ENCODE measurements at places on chromosomes 11 and 22. TPM values are rescaled to one million over a fixed set of nuclear protein-coding genes. Genes with fewer than 3 reads are reported as not detected.

- peak; percentile 40 for DNase-seq
Observed at GRCh38 chr11:85682330-85683305, 3.4 kb downstream of the CCDC89 start.

Gene CARNS1
- total RNA-seq: under 0.01 TPM

Gene AAMDC
- total RNA-seq: 3.7 TPM

- DNase-seq: no peak
Observed at GRCh38 chr11:104159356-104159755, 4.6 kb downstream of the PDGFD start.

DNA sequence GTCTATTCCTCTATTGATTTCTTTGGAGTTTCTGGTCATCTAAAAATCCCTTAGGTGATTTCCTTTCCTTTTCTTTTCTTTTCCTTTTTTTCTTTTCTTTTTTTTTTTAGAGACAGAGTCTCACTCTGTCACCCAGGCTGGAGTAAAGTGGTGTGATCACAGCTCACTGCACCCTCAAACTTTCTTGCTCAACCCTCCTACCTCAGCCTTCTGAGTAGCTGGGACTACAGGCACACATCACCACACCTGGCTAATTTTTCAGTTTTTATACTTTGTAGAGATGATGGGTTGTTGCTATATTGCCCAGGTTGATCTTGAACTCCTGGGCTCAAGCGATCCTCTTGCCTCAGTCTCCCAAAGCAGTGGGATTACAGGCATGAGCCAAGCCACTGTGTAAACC, 1.9 kb upstream of the C11orf52 start:
- no peak for DNase-seq

DNA sequence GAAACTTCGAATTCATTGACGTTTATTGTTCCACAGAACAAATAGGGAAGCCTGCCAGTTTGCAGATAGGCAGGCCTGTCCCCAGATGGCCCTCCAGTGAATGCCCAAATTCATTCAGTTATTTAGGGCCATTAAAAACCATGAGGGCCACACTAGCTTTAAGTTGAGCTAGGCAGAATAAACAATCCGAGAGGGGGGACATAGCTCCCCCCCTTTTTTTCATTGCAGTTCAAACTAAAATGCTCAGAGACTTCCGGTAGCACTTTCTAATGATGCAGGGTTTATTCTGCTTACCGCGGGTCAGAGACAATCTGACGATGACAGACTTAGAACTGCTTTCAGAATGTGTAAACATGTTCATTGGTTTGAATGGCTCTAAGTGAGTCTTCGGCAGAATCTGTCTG, 72.0 kb downstream of the ZBTB16 start:
- DNase-seq: peak; percentile 40

DNA sequence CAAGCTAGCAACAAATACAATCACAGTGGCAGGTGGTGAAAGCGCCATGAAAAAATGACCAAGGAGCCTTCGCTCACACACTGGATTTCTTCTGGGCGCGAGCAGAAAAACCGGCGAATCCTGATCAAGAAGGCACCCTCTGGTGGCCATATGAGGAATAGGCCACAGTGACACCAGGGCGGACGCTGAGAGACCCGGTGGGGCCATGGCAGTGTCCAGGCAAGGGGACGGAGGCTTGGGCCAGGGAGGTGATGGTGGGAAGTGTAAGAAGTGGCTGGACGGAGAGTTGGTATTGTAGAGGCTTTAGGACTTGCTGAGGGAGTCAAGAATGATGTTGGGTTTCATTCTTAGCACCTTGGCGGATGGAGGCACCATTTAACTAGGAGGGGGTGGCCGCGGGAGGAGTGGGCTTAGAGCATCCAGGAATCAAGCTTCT, 16.9 kb upstream of the RAC2 start:
- no peak for DNase-seq

Gene OR6T1
- total RNA-seq: not detected

Gene RRP7A
- 17.9 TPM for total RNA-seq

DNA sequence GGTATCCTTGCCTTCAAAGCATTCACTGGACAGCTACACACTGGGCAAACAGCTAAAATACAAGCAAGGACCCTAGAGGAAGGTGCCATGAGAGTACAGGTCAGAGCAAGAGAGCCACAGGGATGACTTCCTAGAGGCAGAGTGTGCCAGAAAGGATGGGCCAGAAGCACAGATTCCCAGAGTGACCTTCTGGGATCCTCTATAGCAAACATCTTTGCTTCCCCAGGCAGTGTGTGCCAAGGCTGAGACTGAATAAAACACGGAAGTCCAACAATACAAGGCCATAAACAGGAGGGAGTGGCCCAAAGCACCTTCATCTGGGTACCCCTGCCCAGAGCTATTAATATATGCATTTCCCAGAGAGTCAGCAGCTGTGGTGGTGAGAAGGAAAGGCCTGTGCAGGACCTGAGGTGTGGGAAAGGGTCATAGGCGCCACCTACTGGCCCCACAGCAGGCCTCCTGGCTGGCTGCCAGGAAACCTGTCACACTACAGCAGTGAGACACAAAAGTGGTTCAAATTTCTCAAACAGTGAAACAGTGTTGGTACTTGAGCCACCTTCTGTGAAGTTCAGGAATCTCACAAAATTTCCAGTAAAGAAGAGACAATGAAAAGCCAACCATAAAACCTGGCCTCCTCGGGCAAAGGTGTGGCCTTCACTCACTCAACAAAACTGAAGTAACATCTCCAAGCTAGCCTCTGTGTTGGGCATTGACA, 20.3 kb downstream of the CLPB start:
- DNase-seq: peak; percentile 80

Gene RIN1
- 0.82 TPM for total RNA-seq

- DNase-seq: no peak
Observed at GRCh38 chr11:61295596-61295926, 445 bp upstream of the VWCE start.

- DNase-seq: no peak
Observed at GRCh38 chr11:46868912-46869311, 22.8 kb upstream of the CKAP5 start.

- DNase-seq: no peak
Observed at GRCh38 chr11:126465573-126466188, 110.2 kb downstream of the ST3GAL4 start.

GRCh38 chr11:69136471-69136870, 19.3 kb upstream of the SMIM38 start:
- DNase-seq: no peak

Data from frontal cortex (tissue), 4 donors.